Left renal cortex interstitium (tissue), 4 donors: ENCODE measurements at places on chromosomes 2 and 18. TPM values are rescaled to one million over a fixed set of nuclear protein-coding genes. Genes with fewer than 3 reads are reported as not detected.

DNA sequence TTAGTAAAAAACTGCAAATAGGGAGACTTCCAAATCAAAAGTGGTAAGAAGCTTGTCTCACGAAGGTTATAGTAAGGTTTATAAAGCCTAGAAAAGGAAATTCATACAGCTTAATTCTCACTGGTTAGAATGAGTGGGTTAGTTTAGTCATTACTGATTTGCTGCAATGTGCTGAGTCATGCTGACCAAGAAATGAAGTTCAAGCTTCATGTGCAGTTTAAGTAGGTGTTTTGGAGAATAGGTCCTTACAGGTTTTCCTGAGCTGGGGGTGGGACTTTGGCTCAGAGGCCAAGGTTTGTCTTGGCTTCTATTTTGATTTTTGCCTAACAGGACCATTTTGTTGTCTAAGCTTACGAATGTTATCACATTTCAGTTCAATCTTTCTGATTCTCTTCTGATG, 15.1 kb downstream of the CLIP4 start:
- DNase-seq, result peak; percentile 6

GRCh38 chr18:74411475-74411874, 45.6 kb downstream of the DIPK1C start:
- DNase-seq, result no peak

DNA sequence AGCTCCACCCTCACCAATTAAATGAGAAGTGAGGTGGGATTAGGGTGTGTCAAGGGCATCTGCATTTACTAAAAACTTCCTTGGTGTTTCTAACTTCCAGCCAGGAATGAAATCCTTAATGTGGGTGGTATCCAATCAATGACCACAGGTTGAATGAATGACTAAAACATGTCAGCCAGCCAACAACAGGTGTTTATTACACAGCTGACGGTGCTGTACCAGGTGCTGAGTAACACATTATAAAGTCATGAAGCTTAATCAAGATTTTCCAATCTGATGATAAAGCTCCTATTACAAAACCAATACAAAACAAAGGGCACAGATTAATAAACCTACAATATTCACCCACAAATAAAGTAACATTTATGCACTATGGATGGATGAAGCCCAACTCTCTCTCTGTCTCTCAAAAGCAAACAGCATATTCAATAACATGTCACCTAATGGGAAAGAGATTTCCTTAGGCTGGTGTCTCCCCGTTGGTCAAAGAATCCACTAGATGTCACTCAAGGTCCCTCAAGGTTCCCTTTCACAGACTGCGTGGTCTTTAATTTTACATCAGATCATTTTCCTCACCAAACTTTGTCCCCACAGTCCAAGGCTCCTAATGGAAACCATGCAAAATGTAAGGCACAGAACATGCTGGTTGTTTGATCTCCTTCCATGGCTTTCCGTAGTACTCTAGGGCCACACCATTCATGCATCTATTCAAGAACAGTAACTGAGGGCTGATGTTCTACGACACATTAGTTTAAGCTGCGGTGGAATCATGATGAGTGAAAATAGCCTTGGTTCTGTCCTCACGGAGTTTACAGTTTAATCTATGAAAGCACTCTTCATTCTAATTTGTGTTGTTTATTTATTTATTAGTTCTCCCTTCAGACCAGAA, 6.4 kb upstream of the PTPN4 start:
- no peak for DNase-seq

GRCh38 chr2:237896956-237897355, 37.5 kb downstream of the RAMP1 start:
- no peak for DNase-seq

DNA sequence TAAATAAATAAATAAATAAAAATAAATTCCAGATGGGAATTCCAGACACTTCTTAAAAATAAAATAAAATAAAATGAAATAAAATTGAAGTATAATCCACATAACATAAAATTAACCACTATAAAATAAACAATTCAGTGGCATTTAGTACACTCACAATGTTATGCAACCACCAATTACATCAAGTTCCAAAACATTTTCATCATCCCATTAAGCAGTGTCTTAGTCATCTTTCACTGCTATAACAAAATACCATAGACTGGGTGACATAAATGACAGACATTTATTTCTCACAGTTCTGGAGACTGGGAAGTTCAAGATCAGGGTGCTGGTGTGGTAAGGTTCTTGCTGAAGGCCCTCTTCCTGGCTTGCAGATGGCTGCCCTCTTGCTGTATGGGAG, 22.6 kb upstream of the PROKR1 start:
- DNase-seq, result no peak

DNA sequence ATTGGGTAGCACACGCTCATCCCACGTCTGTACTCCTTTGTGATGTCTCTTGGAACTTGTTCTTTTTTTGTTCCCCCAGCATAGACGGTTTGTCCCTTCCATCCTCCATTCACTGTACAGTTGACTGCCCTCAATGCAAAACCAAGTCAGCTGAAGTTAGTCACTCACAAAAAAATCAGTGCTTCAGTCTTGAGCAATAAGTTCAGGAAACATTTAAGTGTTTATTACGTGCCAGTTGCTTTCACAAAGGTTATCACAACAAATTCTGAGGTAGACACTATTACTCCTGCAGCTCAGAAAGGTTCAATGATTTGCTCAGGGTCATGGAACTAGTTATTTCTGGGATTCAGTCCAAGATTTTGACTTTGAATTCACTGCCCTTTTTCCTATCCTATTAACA, 102.2 kb downstream of the PDE1A start:
- DNase-seq, result no peak

DNA sequence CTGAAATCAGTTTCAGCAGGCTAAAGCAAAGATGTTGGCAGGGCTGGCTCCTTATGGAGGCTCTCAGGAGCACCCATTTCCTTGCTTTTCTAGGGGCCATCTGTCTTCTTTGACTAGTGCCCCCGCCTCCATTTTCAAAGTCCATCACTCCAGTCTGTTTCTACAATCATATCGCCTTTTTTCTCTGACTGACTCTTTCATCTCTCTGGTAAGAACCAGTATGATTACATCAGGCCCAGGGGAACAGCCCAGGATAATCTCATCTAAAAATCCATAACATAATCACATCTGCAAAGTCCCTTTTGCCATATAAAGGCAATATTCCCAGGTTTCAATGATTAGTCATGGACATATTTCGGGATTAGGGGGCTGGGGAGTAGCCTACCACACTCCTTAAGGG, 57.0 kb downstream of the CUL3 start:
- no peak for DNase-seq

- no peak for DNase-seq
These were observed 63.1 kb upstream of the MCFD2 start for GRCh38 chr2:46978723-46979122.

DNA sequence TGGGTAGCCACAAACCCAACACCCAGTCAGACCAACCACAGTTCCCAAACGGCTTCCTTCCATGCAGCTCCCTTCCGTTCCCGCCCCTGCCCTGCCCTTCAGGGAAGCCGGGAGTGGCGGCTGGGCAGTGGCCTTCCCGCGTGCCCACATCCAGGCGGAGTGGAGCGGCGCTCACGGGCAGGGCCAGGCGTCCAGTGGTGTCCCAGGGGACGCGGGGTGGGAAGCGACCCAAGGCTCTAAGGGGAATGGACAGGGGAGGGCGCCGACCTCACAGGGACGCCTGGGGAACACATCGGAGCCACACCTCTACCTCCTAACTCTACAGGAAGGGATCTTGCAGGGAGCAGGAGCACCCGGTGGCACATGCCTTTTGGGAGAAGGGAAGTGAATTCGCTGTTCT, 225.9 kb upstream of the MGAT5 start:
- DNase-seq, result no peak

- no peak for DNase-seq
These were observed 444.8 kb downstream of the RND3 start for GRCh38 chr2:150042500-150043171.

GRCh38 chr2:153588408-153588807, 109.8 kb upstream of the RPRM start:
- no peak for DNase-seq

GRCh38 chr2:176668912-176669311, 399.7 kb downstream of the MTX2 start:
- DNase-seq, result no peak

GRCh38 chr2:152729844-152730243, 11.4 kb downstream of the ARL6IP6 start:
- no peak for DNase-seq

GRCh38 chr2:232897598-232898408, 27.7 kb downstream of the SNORC start:
- no peak for DNase-seq

GRCh38 chr2:237118025-237118424, 32.3 kb downstream of the COPS8 start:
- DNase-seq, result no peak

DNA sequence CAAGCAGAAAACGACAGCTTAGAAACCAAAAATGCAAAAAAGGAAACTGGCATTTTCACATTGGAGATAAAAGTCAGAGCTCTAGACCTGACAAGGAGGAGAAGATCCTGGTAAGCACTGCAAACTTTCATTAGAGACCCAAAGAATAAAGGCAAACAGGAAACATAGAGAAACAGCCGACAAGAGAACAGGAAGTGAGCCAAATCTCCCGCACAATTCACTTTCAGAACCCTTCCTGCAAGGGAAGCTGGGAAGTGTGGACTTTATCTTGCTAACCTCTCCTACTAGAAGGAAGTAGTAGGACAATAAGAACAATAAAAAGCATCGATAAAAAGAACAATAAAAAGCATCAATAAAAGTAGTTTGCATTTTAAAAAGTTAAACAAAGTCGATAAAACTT, 417.8 kb upstream of the SPHKAP start:
- DNase-seq, result no peak

GRCh38 chr2:105711394-105711793, 33.3 kb upstream of the NCK2 start:
- DNase-seq, result no peak

- no peak for DNase-seq
These were observed 30.9 kb downstream of the SKA1 start for GRCh38 chr18:50405582-50406271.

The STK36 gene
- 37.0 TPM for polyA plus RNA-seq

The TCF23 gene
- polyA plus RNA-seq, result 0.76 TPM

The FRZB gene
- 9.8 TPM for polyA plus RNA-seq

The KCNF1 gene
- polyA plus RNA-seq, result 1.6 TPM

The FAM110C gene
- polyA plus RNA-seq, result 10.7 TPM

The SETBP1 gene
- 29.0 TPM for polyA plus RNA-seq

The ANKRD30BL gene
- polyA plus RNA-seq, result 0.79 TPM

The GNLY gene
- 0.18 TPM for polyA plus RNA-seq
